ENCODE measurements at places on chromosomes 4 and X.
A peak's percentile ranks its signal among the peaks of the same experiment; 100 is the strongest.

DNA sequence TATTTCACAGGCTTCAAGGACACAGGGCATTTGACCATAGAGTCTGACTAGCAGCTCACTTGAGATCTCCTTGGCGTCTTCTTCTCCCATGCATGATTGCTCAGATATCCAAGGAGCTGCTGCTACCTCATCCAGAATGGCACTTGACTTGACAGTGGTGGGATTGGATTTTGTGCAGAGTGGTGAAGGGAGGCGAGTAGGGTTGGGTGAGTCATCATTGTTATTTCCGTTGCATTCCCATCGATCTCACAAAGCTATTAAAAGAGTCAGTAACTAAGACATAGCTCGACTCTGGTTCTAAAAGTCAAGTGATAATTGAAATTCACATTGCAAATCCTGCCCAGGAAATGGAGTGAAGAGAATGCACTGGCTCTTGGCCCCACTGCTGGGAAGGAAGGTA, 27.7 kb downstream of the NHSL2 start:
- no peak for DNase-seq

DNA sequence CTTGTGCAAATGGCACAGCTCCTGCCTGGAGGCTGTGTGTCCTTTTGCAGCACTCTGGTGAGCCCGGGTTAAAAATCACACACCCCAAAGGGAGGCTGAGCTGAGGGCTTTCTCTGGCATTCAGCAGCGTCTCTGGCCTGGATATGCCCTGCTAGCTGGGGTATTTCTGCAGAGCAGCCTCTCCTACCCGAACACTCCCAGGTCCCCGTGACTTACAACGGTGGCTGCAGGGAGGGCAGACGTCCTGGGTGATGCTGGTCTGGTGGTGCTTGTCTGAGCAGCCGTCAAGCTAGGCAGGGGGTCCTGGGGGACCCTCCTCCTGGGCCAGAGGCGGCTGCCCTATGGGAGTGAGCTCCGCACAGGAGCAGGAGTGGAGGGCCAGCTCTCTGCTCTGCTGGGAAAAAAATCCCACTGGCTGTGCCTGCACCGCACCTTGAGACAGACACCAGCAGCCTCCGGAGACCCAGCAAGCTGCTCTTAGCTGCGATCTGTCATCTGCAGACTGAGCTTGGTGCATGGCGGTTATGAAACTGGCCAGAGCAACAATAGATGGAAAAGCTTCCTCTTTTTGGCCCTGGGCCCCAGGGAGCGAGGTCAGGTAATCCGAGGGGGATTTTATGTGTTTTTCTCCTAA, 41.3 kb upstream of the ASMTL start:
- no peak for DNase-seq

GRCh38 chr4:82851885-82852750, 38.8 kb downstream of the SEC31A start:
- no peak for DNase-seq

GRCh38 chrX:47936224-47936939, 67.4 kb downstream of the ZNF182 start:
- DNase-seq = no peak

GRCh38 chr4:187357045-187357643, 633.5 kb upstream of the FAT1 start:
- DNase-seq = no peak

- no peak for DNase-seq
These were observed 382.1 kb upstream of the EPHA5 start for GRCh38 chr4:66052426-66052825.

DNA sequence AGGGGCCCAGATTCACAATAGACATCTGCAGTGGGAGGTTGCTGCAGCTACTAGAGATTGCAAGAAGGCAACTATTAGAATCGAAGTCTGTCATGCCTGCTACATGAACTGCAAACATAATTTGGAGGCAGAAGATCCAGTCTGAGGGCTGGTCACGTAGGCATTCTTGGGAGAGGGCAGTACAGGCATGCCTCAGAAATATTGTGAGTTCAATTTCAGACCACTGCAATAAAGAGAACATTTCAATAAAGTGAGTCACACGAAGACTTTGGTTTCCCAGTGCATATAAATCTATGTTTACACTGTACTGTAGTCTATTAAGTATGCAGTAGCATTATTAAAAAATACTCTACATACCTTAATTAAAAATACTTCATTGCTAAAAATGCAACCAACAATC, 585.8 kb upstream of the FAT1 start:
- no peak for DNase-seq

GRCh38 chr4:186029571-186030398, 39.2 kb upstream of the TLR3 start:
- no peak for DNase-seq

DNA sequence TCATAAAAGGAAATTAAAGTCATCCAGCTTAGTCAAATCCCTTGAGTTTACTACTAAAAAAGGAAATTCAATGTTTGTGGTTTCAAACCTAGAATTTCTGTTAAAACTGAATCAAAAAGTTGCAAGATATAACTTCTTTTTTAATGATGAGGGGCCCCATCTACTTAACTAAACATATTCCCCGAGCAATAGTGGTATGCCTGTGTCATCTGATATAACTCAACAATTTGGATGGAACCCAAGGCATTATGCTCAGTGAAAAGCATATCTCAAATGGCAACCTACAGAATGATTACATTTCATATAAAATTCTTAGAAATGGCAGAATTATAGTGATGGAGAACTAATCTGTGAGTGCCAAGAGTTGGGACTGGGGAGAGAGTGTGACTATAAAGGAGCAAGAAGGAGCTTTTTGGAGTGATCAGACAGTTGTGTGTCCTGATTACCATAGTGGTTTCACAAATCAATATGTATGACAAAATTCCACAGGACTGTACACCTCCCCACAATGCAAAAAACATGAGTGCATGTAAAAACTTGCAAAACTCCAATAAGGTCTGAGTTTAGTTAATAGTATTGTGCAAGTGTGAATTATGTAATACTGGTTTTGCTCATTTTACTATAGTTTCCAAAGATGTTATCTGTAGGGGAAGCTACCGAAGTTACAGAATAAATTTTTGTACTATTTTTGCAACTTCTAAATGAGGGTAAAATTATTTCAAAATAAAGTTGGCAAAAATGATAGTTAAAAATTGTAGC, 323.2 kb downstream of the ARHGAP24 start:
- DNase-seq = no peak

GRCh38 chrX:73668779-73669178, 105.8 kb downstream of the CHIC1 start:
- no peak for DNase-seq

GRCh38 chr4:154126276-154126675, 337.4 kb upstream of the SFRP2 start:
- no peak for DNase-seq

DNA sequence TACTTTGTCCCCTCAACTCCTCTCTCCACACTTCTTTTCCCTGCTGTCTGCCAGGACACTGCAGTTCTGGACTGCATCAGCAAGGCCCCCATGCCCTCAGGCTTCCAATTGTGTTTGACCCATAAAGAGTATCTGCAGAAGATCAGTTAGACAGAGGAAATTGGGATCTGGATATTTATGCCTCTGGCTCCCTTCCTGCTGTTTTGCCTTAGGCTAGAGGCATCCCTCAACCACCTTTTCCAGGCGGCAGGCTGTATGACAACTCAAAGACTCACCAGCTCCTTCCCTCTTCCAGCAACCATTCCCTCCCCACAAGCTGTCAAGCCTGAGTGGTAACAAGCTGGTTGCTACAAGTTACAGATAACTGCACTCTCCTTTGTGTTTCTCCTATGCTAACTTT, 66.4 kb upstream of the NDP start:
- DNase-seq = no peak

DNA sequence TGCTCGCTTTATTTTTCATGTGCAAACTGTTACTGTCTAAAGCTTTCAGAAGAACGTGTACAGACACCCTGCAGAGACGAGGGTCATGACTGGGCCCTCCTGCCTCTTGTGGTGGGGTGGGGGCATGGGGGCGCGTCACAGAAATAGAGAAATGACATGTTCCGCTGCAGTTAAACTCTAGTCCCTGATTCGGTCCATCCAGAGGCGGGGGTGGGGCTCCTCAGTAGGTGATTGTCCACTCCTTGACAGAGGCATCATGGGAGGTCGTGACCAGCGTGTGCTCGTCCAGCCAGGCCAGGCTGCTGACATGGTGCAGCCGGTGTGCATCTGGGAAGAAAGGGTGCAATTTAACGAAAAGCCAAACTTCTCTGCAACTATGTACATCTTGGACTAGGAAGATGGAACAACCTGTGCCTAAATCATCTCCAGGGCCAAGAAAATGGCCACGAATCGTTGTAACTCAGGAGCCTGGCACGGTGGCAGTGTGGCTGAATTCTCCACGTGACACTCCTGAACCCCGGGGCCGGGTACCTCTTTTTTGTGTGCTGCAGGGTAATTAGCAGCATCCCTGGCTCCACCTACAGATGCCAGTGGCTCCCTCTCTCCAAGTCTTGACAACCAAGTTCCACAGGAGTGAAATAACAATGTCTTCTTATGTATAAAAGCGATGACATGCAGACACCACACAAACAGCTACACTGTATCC, 41.3 kb downstream of the WDR1 start:
- DNase-seq = no peak

DNA sequence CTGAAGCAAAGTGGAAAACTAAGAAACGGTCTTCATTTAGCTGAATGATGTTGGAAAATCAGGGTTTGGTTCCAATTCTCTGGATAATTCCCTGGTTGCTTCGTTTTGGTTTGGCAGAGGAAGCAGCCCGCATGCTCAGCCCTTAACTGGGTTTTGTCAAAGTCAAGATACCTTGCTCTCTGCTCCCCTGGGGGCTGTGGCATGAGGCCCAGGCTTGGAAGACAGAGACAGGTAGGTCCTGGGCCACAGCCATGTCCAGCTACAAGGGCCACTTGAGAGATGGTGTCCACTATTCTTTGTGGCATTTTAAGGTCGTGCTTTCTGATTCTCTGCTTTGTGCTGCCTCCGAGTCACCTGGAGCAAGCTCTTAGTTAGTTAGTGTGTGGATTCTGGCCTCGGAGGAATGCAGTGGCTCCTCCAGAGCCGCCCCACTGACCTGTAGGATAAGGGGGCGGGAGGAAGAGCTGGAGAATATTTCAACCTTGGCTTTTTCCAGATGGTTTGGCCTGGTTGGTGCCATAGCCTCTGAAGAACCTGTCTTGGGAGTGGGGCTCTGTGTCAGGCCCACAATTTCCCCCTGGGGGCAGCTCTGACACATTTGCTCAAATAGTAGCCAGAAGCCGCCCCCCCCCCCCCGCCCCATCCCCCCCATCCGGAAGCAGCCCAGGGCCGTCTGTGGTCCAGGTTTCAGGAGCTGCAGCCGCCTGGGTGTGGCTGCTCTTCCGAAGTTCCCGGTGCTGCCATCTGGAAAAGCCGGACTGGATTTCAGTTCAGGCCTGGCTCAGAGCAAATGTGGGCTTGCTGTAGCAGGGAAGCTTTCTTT, 147.1 kb downstream of the NHS start:
- no peak for DNase-seq

DNA sequence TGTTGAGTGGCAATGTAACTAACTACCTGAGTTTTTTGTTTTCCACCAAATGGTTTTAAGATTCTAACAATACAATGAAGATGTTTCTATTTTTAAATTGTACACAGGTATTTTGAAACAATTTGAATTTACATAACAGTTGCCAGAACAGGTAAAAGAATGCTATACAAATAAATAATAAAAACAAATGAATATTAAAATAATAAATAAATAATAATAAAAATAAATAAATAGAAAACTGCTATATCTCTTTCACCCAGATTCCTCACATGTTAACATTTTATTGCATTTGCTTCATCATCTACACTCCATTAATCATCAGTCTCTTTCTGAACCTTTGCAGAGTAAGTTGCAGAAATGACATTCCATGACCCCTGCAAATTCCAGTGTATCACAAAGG, 32.3 kb upstream of the DSPP start:
- DNase-seq = no peak

DNA sequence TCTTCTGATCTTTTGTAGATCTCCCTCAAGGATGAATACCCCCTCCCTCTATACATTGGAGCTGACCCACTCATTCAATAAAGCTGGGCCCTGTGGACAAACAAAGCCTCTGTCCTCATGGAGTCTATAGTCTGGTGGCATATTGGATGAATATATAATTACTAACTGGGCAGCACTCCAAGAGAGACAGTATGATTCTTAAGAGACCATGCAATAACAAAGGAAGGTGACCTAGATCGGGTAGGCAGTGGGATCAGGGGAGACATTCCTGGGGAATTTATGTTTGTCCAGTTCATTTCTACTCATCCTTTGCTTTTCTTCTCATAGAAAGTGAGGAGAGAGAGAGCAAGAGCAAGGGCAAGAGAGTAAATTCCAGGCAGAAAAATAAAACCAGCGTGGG, 23.5 kb upstream of the CXCL13 start:
- DNase-seq = no peak

- no peak for DNase-seq
These were observed 86.8 kb downstream of the FAM53A start for GRCh38 chr4:1597021-1597931.

- no peak for DNase-seq
These were observed 441.9 kb downstream of the INPP4B start for GRCh38 chr4:142404191-142404611.

GRCh38 chrX:2642146-2642545, 48.9 kb upstream of the CD99 start:
- no peak for DNase-seq

GRCh38 chrX:150879855-150880807, 18.3 kb downstream of the CD99L2 start:
- DNase-seq = no peak

GRCh38 chr4:111937368-111937767, 207.9 kb upstream of the FAM241A start:
- no peak for DNase-seq

GRCh38 chr4:74555231-74555630, 110.3 kb downstream of the AREG start:
- no peak for DNase-seq

DNA sequence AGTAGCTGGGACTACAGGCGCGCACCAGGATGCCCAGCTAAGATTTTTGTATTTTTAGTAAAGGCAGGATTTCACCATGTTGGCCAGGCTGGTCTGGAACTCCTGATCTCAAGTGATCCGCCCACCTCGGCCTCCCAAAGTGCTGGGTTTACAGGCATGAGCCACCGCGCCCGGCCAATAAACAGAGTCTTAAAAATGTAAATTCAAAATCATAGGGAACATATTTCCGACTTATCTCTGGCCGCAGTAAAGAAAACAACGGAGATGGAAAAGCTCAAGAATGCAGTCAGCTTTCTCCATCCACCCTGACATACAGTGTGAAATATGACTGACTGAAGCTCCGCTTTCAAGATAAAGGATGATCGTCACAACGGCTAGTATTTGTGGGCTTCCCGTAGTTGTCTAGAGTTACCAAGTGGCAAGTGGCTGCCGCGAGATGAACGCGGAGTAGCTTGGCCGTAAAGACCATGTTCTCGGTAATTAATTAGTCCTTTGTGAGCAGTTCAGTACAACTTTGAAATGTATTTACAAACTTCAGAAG, 495.1 kb upstream of the FAT1 start:
- DNase-seq = no peak

- peak; percentile 12 for DNase-seq
These were observed at the start of gene DCLK2 for GRCh38 chr4:150078041-150078578. TSS of gene DCLK2 (plus strand) at chr4:150078445. CDS start at chr4:150079028, 583 bp downstream.

- no peak for DNase-seq
These were observed 9.1 kb upstream of the MAN2B2 start for GRCh38 chr4:6565691-6566390.
